NCI-H1092 (cell line): ENCODE measurements at places on chromosomes 12 and 14.
A peak's percentile ranks its signal among the peaks of the same experiment; 100 is the strongest.

DNA sequence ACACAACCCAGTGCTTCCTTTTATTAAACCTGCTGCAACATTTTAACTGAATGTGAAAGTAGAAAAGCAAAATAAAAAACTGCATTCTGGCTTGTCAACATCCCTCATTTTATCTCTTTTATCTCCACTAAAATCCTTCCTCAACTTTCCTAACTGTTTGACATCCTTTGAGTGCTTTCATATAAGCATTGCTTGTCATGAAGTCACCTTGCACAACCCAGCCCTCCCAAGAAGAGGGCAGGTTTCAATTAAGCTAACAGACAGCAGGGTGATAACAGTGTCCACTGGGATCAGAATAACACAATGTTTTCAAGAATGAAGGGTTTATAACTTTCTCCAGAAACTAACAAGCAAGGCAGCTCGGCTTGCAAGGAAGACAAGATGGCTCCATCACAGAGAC is 16.3 kb upstream of the TSPAN8 start:
- no peak for DNase-seq

DNA sequence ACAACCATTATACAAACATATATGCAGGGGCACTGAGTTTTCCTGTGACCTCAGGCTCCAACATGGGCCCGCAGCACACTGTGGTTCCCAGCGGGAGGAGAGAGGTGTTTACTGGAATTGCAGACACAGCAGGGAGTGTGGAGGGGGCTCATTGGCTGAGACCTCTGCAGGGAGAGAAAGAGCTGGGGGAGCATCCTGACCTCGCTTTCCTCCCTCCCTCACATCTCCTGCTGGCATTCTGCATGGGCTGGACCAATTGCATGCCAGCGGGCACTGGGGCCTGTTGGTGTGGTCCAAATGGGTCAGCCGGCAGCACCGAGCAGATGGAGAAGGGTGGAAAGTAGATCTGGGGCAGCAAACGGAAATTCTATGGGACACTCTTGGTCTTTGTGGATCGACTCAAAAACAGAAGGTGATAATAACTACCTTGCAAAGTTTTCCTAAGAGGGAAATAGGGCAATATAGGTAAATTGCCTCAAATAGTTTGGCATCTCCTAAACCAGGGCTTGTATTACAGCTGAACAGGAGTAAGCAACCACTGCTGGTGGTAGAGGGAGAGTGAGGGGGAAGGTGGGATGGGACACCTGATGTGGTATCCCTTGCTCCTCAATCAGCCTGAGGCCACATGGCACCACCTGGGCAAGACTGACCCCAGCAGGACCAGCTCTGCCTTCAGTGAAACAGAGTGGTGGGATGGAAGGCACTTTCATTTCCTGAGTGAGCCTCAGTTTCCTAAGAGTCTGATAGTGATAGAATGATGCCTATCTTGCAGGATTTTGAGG is 86.9 kb downstream of the NTF3 start:
- DNase-seq, result no peak

DNA sequence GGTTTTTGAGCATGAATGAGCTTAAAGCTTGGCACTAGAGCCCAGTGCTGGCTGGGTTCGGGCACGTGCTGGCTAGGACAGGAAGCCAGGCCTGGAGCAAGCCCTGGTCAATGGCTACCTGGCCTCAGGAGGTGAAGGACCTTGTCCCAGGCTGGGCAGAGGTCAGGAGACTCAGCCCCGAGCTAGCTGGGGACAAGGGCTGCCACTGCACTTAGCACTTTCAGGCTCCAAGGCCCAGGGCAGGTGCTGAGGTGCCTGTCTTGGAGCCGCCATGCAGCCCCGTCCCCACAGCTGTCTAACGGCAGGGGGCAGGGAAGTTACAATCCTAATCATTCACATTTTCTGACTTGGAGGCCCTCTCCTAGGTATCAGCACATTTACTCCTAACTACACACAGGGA is 4.3 kb upstream of the AQP6 start:
- no peak for DNase-seq

GRCh38 chr12:189622-189962 is 24.4 kb downstream of the SLC6A12 start:
- DNase-seq, result no peak

- DNase-seq, result no peak
Measured at GRCh38 chr12:85804663-85805062, 31.5 kb downstream of the RASSF9 start.

GRCh38 chr14:58501214-58501816 is 73.8 kb downstream of the KIAA0586 start:
- DNase-seq, result peak; percentile 37

DNA sequence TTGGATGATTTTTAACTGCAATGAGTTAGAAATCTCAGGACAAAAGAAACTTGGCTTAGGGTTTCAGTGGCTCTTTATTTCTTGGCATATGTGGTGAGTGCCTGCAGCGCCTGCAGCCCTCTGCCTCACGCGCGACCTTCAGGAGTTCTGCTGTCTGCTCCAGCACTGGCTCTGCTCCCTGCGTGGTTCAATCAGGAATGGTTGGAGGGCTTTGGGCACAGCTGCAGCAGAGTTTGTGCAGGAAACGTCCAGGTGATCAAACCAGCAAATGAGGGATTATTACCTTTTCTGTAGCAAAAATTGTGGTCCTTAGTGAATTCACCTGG is 19.8 kb downstream of the PPM1H start:
- DNase-seq, result no peak

- DNase-seq, result no peak
Measured at GRCh38 chr12:33605757-33606156, 166.1 kb upstream of the SYT10 start.

DNA sequence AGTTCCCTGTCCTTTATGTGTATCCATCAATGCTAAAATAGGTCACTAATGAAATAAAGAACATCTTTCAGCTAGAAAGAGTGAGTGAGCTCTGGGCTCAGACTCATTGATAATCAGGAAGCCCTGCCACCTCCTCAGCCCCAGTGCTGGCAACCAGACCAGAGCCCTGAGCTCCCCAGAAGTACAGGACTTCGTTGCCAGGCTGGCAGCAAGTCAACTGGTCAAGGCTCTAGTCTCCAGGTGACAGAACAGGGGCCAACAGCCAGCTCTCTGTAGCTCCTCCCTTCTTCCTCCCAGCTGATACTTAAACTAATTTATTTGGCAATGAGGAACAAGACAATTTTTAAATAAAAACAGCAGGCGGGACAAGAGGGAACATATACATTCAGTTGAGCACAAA is 145.3 kb downstream of the EGLN3 start:
- DNase-seq, result no peak

GRCh38 chr12:53804429-53804828 is 52.6 kb upstream of the CISTR start:
- no peak for DNase-seq

DNA sequence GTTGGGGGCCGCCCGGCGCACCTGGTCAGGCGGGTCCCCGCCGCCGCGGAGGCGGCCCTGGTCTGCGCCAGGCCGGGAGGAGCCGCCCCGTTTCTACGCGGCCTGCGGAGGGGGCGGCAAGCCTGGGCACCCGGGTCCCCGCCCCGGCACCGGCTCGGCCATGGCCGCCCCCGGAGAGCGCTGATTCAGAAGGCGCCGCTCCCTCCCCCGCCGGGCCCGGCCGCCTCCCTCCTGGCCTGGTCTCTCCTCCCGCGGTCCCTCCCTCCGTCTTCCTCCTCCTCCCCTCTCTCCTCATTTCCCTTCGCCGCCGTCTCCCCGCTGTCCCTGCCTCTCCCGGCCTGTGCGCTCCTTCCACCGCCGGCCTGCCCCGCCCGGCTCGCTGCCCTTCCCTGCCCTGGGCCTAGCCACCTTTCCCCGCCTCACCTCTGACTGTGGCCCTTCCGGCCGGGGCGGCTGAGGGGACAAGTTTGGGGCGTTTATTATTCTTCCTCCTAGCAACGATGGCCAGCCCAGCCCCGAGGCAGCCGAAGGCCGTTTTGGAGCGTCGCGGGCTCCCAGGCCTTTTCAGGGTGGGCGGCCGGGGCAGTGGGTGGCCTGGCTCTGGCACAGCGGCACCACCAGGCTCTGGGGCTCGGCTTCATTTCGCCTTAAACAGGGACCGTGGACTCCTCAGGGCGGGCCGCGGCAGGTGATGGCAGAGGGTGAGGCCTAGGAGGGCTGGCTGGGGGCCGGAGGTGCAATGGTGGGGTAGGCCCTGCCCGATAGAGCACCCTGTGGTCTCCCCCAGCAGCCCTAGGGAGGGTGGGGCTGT is 768 bp downstream of the CEP170B start:
- DNase-seq, result no peak

GRCh38 chr12:31687101-31687527 is 27.6 kb downstream of the ETFBKMT start:
- DNase-seq, result no peak

DNA sequence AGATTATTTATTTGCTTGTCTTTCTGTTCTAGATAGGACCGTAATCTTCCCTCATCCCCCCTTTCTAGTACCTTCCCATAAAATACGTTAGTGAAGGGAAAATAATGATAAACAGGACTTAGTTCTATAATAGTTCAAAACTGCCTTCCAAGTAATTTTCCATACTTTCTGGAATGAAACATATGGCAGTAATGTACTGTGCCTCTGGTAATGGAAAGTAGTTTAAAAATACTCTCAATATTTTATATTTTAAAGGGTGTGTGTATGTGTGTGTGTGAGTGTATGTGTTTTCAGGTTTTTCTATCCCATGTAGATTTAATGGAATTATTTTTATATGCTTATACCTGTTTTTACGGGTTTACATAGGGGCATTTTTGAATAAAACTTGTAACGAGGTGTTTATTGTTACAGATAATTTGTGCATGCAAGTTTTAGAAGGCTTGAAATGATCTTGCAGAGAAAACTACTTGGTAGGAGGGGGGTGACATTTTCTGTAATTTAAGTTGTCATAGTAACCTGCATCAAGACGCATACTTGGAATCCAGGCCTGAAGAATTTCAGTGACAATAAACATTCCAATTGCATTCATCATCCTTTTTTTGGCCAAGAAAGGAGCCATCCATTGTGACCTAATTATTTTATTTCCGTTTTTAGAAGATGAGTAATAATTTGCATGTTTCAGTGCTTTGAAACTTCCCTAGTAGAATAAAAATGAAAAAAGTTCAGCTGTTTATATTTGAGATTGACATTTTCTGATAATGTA is 38.9 kb downstream of the RASSF8 start:
- DNase-seq, result no peak

DNA sequence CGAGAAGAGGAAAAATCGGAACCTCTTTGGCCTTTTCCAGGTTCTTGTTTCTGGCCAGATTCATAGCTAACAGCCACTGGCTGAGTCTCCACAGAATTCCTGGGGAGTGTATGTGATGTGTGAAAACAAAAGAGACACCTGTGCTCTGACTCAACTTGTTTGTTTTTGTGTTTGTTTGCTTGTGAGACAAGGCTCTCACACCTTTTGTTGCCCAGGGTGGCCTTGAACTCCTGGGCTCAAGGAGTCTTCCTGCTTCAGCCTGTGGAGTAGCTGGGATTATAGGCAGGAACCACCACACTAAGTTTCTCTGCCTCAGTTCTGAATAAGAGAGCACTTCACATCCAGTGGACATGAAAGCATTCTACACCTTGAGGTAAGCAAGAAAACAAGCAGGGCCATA is 22.7 kb downstream of the MFAP5 start:
- no peak for DNase-seq

DNA sequence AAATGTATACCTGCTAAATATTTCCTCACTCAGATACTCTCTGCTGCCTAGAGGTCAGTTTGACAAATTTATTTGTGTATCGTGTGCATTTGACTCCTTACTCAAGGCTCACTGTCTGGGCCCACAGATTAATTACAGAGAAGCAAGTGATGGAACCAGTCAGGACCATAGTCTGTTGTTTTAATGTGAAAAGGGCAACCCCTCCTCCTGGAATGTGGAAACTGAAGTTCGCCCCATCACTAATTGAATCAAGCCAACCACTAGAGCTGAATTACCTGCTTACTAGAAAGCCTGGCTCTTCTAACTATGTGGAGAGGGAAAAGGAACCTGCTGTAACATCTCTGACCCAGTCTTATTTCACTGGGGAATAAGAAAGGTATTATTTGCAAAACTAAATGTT is 199.9 kb upstream of the KRR1 start:
- DNase-seq, result no peak

GRCh38 chr14:70536830-70537229 is 2.0 kb upstream of the ADAM20 start:
- no peak for DNase-seq

GRCh38 chr12:93567174-93567573 is 5.3 kb upstream of the SOCS2 start:
- no peak for DNase-seq

GRCh38 chr12:39074063-39074462 is 168.7 kb upstream of the CPNE8 start:
- no peak for DNase-seq

- no peak for DNase-seq
Measured at GRCh38 chr14:93989939-93990338, 7.2 kb upstream of the CCDC197 start.

- DNase-seq, result no peak
Measured at GRCh38 chr14:99541677-99542470, 60.7 kb downstream of the CCNK start.

- DNase-seq, result no peak
Measured at GRCh38 chr12:94795520-94795919, 145.2 kb upstream of the TMCC3 start.

- no peak for DNase-seq
Measured at GRCh38 chr12:31230004-31230403, 95.9 kb downstream of the SINHCAF start.

DNA sequence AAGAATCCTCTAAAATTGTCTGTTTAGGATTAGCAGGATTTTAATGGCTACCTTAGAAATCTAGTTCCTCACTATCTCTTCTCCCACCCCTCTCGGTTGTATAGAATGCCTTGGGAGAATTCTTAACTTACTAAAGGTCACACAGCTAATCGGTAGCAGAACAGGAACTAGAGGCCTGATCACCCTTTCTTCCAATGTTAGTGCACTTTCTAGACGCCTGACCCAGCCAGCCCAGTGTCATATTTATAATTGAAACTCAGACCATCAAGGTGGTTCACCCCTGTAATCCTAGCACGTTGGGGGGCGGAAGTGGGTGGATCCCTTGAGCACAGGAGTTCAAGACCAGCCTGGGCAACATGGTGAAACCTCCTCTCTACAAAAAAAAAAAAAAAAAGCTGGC is 1.7 kb downstream of the TIGAR start:
- DNase-seq, result no peak

DNA sequence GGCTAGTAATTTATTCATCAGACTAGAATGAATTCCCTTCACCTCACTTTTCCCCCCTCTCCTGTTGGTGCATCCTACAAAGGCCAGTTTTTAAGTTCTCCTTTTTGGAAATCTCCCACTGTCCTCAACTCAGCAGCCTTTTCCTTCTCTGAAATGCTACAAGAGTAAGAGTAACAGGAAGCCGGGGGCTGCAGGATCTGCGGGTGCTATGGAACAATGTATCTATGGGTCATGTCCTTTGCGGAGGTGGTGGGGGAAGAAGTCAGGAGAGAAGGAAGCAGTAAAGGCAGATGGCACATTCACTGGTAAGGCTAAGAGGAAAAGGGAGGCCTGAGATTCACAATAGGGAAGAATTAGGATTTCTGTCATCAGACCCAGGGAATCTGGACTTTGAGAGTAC is 22.2 kb upstream of the TESC start:
- DNase-seq, result no peak

GRCh38 chr12:124543590-124544310 is 23.7 kb downstream of the NCOR2 start:
- DNase-seq, result peak; percentile 26

- DNase-seq, result no peak
Measured at GRCh38 chr12:95605087-95605486, 53.8 kb upstream of the USP44 start.

GRCh38 chr14:69931960-69932359 is 52.7 kb downstream of the SMOC1 start:
- no peak for DNase-seq

GRCh38 chr12:12198124-12198523 is 68.7 kb downstream of the LRP6 start:
- DNase-seq, result no peak

- no peak for DNase-seq
Measured at GRCh38 chr12:94148739-94149118, 352 bp downstream of the PLXNC1 start.
